ENCODE measurements at places on chromosomes 11 and 22.
A peak's percentile ranks its signal among the peaks of the same experiment; 100 is the strongest.

GRCh38 chr11:70445091-70445490, 46.8 kb downstream of the CTTN start:
- DNase-seq, result no peak

DNA sequence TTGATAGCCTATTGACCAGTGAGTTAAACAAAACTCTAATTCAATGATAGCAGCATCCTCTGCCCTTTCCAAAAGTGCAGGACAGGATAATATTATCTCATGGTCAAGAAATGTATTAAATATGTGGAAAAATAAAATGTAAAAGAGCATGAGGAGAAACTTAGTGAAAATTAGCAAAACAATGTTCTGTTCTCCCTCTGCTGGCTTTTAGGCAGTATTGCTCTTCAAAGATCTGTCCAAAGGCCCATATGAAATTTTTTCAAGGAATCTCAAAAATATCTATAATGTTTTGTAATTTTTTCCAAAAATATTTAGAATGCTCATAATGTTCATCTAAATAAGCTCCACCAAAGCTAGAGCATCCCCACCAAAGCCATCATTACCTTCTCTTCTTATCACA, 8.3 kb upstream of the ARL14EP start:
- no peak for DNase-seq

DNA sequence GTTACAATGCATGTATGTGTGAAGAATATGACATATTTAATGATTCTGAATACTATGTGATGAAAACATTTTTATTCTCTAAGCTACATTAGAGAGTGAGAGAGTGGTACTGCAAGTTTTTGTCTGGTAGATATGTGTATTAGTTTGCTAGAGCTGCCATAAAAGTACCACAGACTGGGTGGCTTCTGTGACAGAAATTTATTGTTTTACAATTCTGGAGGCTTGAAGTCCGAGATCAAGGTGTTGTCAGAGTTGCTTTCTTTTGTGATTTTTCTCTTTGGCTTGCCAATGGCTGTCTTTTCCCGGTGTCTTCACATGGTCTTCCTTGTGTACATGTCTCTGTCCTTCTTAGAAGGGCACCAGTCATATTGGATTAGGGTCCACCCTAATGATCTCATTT, 6.9 kb upstream of the OR10W1 start:
- DNase-seq, result no peak

- DNase-seq, result peak; percentile 10
Observed at GRCh38 chr22:30863081-30863833, 105.3 kb downstream of the MORC2 start.

DNA sequence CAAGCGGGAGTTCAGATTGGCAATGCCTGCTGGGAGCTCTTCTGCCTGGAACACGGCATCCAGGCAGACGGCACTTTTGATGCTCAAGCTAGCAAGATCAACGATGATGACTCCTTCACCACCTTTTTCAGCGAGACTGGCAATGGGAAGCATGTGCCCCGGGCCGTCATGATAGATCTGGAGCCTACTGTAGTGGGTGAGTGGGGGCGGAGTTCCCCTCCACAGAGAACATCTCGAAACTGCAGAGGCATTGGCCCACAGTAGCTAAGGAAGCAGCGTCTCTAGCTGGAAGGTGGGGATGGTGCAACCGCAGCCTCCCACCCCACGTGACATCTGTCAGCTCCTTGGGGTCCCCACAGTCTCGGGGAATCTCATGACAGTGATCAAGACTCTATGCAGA, 10.9 kb downstream of the TUBA8 start:
- no peak for DNase-seq

- peak; percentile 63 for DNase-seq
Observed at GRCh38 chr11:35083431-35084238, 55.3 kb upstream of the CD44 start.

GRCh38 chr11:113847580-113847979, 27.8 kb downstream of the USP28 start:
- no peak for DNase-seq

DNA sequence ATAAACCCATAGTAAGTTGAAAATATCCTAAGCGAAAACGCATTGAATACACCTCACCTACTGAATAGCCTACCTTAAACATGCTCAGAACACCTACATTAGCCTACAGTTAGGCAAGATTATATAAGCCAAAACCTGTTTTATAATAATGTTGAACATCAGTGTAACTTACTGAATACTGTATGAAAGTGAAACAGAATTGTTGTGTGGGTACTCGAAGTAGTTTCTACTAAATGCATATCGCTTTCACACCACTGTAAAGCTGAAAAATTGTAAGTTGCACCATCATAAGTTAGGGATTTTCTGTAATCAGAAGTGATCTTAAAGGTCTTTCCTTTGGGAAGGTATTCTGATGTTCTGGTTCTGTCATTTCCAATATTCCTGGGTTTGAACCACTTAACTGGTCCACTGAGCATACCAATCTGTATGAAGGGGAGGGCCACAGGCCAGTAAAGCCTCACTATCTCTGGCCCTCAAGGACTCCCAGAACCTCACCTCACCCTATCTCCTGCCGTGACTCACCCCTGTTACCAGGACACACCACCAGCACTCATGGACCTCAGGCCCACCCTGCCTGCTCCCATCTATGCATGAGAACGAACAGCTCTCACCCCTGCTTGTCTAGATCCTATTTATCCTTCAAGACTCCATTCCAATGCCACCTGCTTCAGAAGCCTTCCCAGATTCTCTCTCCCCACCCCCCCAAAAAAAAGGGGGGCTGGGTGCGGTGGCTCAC, 70.0 kb downstream of the NAT10 start:
- no peak for DNase-seq

GRCh38 chr11:116445108-116446047, 327.4 kb downstream of the BUD13 start:
- no peak for DNase-seq

GRCh38 chr11:104060820-104061219, 24.4 kb downstream of the DDI1 start:
- DNase-seq, result no peak

Measured in 8988T (cell line).